ENCODE measurements at places on chromosomes 11 and 22.

DNA sequence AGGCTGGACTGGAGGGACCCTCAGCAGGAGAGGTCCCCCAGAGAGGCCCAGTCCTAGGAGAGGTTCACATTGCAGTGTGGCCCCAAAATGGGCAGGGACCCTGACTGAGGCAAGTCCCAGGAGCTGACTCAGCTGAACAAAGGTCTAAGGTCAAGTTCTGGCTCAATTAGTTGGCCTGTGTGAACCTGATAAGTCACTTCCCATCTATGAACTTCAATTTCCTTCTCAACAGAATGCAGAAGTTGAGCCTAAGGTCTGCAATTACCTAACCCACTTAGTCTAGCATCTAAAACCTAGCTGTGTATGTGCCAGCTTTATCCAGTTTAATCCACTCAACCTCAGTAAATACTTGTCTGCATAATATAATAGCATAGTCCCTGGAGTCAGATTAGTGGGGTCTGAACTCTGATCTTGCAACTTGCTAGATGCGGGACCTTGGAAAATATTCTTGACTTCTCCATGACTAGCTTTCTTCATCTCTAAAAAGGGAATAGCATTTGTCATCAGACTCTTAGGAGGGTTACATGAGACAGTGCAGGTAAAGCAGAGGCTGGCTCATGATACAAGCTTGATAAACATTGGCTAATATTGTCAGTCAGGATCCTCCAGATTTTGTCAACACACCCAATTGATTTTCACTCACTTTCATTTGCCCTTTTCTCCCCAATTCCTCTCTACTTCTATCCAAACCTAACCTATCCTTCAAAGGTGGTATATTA is 465.5 kb downstream of the INSC start:
- DNase-seq, result no peak

- DNase-seq, result no peak
These were observed 993 bp upstream of the SFI1 start for GRCh38 chr22:31495343-31495742.

DNA sequence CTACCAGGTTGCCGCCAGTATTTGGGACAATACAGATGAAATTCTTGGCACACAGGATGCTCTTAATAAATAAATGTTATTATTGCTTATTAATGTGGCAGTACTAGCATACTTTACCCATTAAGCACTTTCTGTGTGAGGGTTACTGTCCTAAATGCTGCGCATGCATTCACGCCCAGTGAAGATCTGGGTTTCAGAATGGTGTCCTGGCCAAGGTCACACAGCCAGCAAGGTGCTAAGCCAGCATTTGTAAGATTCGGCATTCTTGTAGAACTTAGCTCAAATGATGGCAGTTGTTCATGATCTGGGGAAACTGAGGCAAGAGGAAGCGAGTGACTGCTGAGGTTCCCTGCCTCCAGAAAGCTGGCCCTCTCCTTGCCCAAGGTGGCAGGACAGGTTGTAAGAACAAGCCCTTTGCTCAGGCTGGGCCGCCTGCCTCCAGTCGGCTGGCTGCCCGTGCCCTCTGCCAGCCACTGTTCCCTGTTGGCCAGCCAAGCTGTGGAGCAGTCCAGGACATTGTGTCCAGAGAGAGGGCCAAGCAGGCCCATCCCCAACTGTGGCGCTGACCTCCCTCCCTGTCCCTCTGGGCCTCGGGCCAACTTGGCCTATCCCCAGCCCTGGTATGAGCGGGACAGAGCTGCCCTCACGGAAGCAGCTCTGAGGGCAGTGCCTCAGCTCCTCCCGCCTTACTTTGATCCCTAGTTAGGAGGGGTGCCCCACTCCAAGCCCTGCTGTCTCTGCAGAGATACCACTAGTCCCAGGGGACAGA is 28.8 kb downstream of the TOB2 start:
- no peak for DNase-seq

DNA sequence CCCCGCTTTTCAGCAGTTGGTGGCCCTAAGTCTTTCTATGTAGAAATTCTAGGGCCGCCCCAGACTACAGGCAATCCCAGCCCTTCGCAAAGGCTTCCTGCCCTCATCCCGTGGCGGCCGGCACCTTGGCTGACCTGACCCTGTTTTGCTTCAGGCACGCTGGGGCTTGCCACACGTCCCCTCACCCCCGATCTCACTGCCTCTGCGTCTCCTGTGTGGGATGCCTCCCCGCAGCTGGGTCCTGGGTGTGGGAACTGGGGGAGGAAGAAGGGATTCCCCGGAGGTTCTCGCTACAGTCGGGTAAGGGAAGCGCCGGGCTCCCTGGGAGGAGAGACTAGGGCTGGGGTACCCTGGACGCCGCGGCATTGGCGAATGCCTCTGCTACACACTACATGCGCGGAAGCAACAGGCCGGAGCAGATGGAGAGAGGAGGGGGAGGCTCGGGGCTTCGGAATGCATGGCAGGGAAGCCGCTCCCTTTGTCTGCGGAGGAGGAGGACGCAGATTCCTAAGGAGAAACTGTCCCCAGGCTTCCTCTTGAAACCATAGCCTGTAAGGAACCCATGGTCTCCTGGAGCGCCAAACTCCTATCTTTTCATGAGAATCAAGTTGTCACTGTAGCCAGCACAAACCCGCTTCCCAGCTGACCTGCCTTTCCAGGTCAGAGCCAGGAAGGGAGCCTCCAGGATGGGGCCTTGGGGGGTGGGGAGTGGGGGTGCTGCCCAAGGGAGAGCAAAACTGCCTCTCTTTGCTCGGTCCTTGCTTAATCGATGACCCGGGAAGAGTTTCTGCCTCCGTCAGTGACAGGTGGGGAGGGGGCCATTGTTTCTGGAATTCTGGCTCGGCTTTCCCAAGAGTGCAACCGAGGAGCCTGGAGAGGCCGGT is 1.4 kb downstream of the DTX4 start:
- no peak for DNase-seq

- no peak for DNase-seq
These were observed 235.5 kb downstream of the GRIK4 start for GRCh38 chr11:120746836-120747609.

GRCh38 chr11:27552341-27552740 is 45.8 kb upstream of the LIN7C start:
- no peak for DNase-seq

GRCh38 chr11:65117206-65118096 is at the start of gene ZNHIT2:
Gene ZNHIT2 (minus strand): TSS chr11:65117701. CDS start chr11:65117653, 48 bp downstream.
- peak; percentile 98 for DNase-seq

DNA sequence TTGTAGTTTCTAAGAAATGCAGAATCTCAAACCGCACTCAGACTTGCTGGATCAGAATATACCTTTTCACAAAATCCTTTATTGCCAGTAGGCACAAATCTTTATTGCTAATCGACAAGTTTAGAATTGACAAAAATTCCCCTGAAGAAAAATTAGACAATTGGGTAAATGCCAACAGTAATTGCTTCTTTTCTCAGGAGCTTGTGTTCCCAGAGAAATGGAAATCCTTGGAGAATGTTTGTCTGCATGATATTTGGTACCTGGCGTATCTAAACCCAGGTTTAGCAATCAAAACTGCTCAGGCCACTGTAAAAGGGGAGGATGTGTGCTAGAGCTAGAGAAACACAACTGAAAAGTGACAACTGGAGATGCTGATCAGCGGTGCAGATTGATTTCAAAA is at the start of gene OR8G5:
OR8G5 (plus strand) TSS at position 301 of the 400 bp plus-strand sequence. CDS start 8,556 bp downstream, outside the sequence.
- DNase-seq, result no peak
